ENCODE measurements at places on chromosomes 3 and 15. TPM values are rescaled to one million over a fixed set of nuclear protein-coding genes. Genes with fewer than 3 reads are reported as not detected.

DNA sequence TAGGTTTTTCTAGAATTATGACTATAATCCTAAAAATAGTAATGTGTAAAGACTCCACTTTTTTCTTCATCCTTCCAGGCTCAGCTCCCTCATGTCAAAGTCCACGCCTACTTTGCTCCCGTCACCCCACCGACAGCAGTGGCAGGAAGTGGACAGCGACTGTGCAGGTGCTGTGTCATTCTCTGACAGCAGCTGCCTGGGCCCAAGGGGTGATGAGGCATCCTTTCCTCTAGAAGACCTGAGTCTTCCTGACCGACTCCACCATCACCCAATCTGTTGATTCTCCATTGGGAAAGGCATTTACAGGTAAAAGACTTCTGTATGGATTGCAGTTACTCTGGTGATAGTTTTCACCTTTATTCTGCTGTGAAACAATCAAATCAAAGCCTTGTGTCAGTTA is 54.8 kb downstream of the UBP1 start:
- peak; percentile 22 for DNase-seq

- no peak for DNase-seq
These were observed 243.0 kb downstream of the AGBL1 start for GRCh38 chr15:86322629-86323028.

DNA sequence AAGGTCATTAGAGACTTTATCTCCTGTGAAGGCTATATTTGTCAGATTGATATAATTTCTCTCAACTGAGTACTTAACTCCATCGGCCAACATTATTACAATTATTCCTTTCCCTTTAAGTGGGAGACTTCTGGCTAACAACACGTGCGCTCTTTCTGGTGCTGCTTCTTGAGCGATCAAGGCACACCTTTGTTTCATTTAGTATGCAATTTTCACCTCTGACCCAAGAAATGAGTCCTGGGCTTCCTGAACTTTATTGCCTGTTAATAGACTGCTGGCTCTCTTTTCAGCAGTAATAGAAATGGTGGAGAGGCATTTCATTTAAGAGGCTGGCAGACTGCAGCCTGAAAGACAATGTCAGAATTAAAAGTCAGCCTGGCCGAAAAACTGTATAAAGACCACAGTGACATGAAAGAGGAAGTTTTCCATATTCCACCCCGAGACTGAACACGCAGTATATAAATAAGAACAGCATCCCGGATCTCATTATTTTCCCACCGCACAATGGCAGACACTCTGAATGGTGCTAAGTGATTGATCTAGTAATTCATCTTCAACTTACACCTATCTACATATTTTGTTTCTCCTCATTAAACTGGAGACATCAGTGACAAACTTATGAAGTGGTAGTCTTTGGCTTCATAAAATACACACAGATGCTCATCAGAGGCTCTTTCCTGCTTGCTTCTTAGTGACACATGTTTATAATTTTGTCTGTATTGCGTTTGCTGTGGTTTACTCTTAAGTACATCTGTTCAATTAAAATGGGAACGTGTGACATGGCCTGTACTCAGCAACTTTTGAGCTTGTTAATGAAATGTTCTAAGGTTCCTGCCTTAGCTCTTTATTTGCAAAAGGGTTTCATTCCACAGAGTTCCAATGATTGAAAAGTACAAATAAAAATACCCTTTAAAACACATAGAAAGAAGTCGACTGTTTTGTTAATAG is 299.9 kb downstream of the MECOM start:
- no peak for DNase-seq

GRCh38 chr3:31188112-31188511 is 293.7 kb upstream of the GADL1 start:
- no peak for DNase-seq

DNA sequence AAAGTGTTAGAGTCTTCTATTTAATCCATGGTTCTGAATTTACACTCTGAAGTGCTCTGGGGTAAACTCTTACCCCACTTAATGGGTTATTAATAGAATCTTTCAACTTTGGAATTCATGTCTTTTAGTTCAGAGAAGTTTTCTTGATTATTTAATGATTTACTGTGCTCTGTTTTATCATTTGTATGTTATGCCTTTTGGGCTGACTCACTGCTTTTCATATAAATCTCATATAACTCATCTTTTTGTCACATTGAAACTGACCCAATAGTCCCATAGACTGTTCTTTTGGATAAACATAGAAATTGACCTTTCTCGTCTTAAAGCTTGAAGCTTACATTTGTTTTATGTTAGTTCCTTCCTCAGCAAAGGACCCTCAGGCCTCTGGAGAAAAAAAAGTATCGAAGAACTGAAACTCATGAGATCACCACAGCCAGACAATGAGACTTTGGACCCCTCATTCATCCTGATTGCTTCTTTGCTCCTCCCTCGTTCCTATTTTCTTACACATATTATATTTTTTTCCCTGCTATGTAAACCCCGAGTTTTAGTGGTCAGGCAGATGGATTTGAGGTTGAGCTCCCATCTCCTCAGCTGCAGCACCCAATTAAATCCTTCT is 229.1 kb upstream of the CBLB start:
- DNase-seq: no peak

DNA sequence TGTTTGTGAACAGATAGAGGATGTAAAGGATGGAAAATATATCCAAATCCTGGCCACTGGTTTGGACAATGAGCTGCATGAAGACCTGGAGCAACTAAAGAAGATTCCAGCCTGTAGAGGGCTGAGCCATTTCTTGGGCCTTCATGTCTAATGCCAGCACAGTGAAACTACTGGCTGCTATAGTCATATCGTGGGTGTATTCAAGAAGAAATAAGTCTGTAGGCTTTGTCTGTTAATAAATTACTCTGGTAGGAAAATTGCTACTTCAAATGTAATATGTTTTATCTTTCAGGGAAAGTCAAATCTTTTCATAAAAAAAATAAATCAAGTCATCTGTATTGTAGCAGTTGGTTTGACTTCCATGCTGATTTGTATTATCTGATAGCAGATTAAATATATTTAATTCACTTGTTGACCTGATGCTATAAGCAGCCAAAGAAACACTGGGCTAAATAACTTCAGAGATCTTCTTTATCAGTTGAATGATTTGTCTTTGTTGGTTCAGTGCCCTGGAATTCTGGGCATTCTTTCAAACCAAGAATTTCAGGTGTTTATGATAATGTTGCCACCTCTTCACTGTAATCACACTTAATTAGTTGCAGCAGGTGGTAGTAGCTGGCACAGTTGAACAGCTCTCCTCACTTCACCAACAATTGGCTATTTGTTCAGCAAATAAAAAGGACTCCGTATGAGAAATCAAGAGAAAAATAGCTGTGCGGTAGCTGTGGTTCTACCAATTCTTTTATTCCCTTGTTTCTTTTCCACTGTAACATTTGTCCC is 1109.5 kb downstream of the NSUN3 start:
- DNase-seq: no peak

GRCh38 chr15:31080591-31081014 is 20.9 kb downstream of the TRPM1 start:
- DNase-seq: peak; percentile 41

CYP11A1 gene
- total RNA-seq: not detected

ADAMTS9 gene
- not detected for total RNA-seq

KCNMB2 gene
- not detected for total RNA-seq

Measured in natural killer cell (primary cell).